Stimulated activated CD8-positive, alpha-beta memory T cell treated with anti-CD3 and anti-CD28 coated beads, Interleukin-2, amount 100 ng/mL, for 1 hour (primary cell): ENCODE measurements at places on chromosomes 6 and 20.
A peak's percentile ranks its signal among the peaks of the same experiment; 100 is the strongest.

- DNase-seq = no peak
These were observed 56.1 kb upstream of the STMND1 start for GRCh38 chr6:17045581-17046322.

DNA sequence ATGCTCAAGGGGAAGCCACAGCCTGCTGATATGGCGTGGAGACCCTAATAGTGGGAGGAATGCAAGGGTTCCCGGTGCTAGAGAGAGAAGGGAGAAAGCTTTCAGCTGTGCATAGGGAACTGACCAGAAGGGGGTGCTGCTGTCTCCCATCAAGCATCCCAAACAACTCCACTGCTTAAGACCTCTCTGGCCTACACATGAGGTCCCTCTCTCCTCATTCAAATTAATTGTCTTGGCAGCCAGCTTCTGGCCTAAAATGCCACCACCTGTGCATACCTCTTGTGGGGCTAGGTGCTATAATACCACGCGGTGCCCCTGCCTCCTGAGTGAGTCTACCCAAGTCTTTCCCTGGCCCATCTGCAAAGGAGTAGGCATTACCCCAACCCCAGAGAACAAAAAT lies 14.5 kb downstream of the ADISSP start:
- peak; percentile 27 for DNase-seq

DNA sequence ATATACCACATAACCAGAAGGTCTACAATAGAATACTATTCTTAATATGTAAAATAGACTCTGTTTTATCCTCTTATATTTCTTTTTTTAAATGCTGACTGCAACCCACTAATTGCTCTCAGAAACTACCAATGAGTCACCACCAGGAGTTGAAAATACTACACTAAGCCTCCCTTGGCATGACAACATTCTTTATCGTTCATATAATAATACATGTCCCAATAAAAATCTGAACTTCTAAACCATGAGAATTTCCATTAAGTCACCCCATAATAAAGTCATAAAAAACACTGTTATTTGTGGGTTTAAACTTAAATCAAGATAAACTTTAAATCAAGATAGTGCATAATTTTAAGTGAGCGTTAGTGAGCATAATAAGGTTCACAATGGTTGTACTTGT lies 4.2 kb downstream of the HACE1 start:
- DNase-seq = no peak

DNA sequence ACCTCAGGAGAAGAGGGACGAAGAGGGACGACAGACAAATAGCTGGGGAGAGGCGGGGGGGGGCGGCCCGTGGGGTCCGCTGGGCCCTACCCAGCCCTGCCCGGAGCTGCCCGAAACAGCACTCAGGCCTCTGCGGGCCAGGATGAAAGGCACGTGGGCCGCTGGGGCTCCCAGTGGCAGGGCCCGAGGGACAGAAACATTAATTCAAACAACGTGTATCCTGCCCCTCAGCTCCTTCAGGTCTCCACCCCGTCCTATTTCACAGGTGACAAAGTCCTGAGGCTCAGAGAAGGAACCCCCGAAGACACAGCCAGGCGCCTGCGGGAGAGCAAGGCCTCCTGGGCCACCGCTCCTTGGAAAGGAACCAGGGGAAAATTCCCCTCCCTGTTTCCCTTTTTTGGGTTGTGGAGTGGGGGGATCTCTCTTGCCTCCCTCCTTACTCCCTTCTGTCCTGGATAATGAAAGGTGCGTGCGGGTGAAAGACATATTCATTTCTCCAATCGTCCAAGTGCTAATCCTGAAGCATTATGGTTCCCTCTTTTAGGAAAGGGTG lies 93.3 kb downstream of the RNASET2 start:
- no peak for DNase-seq

DNA sequence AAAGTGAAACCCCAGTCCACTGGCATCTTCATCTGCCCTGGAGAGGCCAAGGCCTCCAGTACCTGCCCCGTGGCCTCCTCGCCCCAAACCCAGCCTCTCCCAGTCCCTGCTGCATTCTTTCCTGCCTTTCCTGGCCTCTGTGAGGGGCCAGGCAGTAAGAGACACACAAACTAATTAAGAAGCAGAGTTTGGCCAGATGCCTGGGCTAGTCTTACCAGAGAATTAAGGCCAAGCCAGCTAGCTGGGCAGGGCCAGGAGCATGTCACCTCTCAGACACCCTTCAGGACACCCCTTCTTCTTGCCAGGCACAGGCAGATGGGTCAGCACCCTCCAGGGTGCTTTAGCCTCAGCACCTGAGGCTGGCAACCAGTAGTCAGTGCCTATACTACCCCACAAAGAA lies 2.4 kb downstream of the MDGA1 start:
- no peak for DNase-seq

DNA sequence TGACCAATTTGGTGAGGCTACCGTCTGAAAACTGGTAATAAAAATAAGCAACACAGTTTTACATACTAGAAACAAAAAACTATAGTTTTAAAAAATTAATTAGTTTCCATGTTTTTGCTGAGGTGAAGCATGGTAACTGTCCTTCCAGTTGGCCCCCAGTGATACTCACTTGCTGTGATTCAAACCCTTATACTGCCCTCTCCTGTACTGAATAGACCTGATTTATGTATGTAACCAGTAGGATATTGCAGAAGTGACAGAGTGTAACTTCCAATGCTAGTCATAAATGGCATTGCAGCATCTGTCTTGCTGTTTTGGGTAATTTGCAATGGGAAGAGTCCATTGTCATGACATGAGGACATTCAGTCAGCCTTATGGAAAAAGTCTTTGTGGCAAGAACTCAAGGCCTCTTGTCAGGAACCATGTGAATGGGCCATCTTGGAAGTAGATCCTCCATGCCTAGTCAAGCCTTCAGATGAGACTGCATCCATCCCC lies 8.9 kb upstream of the CHD6 start:
- no peak for DNase-seq

GRCh38 chr6:123901436-123901835 lies 97.8 kb downstream of the NKAIN2 start:
- DNase-seq = no peak

- DNase-seq = no peak
These were observed 12.5 kb upstream of the RALGAPB start for GRCh38 chr20:38460040-38460623.

DNA sequence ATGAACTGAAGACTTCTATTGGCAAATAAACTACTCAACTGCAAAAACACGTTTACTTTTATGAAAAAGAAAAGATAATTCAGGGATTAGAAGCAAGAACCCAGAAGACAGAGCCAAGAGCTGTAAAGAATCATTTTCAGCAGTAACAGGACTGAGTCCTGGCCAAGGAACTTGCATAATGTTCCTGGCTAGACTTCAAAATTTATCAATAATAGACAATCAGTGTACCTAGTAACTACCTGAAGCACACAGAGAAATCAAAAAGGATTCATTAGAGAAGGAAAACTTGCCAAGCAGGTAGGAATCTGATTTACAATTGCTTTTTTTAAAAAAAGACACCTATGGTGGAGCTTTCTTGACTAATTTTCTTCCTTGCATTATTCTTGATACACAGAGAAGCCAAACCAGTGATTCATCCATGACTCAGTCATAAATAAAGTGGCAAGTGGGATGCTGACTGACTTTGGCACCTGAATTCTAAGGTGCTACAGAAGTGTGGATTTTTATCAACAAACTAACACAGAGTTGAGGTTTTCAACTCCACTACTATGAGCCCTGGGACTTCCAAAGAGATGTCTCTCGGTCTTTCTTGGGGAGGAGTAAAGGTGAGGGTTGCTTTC lies 281.3 kb downstream of the BMP7 start:
- DNase-seq = no peak

- DNase-seq = no peak
These were observed 3.5 kb upstream of the ADAM33 start for GRCh38 chr20:3685341-3685740.

DNA sequence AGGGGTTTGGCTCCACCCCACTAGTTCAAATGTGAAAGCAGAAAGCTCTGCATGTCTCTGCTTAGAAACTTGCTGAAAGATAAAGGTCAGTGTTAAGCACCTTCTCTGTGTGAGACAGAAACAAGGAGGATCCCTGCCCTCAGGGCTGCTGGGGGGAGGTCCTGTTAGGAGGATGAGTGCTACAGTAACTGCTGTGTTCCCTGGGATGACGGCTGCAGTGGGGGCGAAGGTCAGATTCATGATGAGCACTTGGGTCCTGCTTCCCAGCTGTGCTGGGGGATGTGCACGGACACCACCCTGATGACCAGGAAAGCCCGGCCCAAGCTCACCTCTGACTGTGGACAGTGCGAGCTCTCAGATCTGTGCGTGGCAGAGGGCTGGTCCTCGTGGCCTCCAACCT lies 252.6 kb downstream of the DLL1 start:
- no peak for DNase-seq

GRCh38 chr6:159203304-159204005 lies 34.3 kb downstream of the FNDC1 start:
- DNase-seq = no peak

DNA sequence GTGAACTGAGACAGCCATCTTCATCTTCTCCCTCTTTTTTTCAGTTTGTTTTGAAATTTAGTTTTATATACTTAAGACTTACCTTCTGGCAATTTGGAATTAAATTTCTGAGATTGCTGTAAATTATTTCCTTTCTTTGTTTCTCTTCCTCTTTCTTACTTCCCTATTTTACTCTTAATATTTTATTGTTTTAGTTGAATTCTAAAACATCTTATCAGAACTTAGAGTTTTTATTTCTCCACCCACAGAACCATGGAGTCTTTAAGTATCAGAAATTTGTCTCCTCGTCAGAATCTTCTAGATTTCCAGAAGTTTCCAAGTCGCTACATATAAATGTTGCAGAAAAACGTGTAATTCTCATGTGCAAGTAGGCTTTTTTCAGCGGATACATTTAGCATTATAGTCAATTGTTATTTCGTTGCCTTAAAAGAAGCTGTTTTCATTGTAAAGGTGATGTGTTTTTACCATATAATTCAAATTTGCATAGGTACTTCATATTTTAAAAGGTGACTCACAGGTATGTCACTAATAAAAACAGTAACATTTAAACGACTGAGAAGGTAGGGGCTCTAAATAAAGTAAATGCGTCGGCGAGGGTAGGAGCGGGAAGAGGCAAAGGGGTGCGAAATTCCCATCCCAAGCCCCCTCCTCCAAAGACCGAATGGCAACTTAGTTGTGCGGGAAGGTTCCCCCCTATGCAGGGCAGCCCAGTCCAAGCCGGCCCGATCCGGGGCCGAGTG lies 866 bp upstream of the MYO6 start:
- no peak for DNase-seq

DNA sequence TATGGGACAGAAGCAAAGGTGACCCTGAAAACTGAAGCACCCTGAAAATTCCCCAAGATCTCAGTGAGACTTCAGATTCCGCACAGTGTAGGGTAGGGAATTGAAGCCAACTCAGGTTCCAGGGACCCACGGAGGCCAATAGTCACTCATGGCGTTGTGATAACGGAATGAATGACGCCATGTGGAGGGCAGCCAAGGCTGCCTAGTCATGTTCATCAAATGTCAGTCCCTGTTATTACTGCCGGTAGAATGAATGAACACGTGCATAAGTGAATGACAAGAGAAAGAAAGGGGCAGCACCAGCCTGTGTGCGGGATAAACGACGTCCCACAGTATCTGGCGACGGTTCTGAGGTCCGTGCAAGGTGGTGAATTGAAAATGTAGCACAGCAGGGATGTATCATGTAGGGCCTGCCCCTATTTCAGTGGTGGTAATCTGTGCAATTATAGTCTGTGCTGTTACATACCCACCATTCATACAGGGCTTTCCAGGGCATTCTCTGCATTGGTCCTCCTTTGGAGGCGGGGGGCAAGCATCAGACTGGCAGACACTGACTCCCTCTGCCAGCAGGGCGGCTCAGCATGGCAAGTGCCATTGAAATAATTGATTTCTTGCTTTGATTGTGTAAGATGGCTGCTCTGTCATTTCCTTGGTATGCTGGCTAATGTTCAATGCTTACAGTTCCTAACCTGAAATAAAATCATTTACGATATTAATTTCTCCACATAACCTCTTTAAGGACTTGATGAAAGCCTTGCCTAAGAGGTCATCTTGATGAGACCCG lies 386.9 kb downstream of the CDH4 start:
- DNase-seq = no peak

DNA sequence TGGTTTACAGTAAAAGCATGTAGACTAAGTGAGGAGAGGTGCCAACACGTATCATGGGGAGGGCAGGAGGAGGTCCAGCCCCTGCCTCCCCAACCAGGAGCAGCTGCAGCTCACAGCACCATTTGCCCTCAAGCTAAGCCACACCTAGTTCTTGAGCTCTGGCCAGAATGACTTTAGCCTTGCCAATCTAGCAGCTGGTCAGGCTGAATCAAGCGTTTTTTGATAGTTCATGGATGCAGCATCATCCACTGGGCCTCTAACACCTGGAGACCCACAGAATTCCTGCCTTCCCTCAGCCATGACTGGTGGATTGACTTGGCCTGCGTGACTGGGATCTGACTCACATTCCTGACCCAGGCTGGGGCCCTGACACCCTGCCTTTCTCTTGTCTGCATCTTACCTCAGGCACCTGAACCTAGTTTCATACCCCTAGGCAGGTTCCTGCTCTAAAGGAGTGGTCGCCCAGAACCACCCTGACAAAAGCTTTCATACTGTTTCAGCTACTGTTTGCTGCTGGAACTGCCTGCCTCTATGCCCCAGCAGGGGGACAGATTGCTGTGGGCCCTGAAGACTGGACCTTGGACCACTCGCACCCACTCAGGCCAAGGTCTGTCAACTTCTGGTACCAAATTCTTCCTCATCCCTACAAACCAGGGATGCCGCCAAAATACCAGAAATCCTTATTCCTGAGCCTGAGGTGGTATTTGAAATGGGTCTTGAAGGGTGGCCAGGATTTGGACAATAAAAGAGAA lies 122.3 kb downstream of the QRSL1 start:
- DNase-seq = no peak

DNA sequence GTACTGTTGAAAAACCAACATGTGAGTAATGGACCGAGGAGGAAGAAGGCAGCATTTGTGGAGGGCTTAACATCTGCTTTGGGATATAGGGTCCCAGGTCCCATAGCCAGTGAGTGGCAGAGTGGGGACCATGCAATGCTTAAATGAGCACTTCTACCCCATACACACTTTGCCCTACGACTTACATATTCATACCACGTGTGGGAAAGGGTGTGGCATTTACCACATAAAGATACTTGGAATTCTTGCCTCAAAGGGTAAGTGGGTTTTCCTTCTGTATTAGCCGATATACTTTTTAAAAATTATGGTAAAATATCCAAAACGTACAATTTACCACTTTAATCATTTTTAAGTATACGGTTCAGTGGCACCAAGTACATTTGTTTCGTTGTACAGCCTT lies 199.3 kb downstream of the BACH2 start:
- DNase-seq = no peak
